ENCODE measurements at places on chromosomes 5 and 9. TPM values are rescaled to one million over a fixed set of nuclear protein-coding genes. Genes with fewer than 3 reads are reported as not detected.

GRCh38 chr5:61779743-61780142 is 447.7 kb downstream of the ZSWIM6 start:
- DNase-seq: no peak

GRCh38 chr5:75358117-75358516 is 21.1 kb downstream of the HMGCR start:
- no peak for DNase-seq

- no peak for DNase-seq
These were observed 4.4 kb upstream of the QSOX2 start for GRCh38 chr9:136249877-136250559.

- no peak for DNase-seq
These were observed 253.0 kb downstream of the MARCHF11 start for GRCh38 chr5:15926586-15926985.

GRCh38 chr5:146540414-146540813 is 24.4 kb upstream of the GPR151 start:
- DNase-seq: no peak

DNA sequence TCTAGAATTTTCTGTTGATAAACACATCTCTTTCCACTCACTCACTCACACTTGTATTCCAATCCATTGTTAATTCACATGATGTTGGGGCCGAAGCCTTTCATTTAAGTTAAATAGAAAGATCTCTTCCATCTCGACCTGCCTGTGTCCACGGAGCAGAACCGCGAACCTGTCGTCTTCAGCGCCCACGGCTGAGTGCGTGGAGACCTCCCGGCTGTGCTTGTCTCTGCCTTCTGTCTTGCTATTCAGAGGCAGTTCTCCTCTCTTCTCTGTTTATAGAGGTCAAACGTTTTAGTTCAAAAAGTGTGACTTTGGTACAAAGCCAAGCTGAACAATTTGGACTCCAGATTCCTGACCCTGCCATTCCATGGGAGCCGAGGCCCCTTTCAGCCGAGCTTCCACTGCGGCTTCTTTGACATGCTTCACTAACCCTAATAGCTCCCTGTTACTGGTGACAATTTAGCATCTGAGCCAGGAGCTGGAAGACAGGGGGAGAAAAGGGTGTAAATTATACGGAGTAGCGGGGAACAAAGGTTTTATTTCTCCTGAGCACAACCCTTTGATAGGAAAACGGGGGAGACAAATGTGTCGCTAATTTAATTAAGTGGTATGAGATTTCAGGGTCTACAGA is 314.4 kb upstream of the IRX4 start:
- no peak for DNase-seq

DNA sequence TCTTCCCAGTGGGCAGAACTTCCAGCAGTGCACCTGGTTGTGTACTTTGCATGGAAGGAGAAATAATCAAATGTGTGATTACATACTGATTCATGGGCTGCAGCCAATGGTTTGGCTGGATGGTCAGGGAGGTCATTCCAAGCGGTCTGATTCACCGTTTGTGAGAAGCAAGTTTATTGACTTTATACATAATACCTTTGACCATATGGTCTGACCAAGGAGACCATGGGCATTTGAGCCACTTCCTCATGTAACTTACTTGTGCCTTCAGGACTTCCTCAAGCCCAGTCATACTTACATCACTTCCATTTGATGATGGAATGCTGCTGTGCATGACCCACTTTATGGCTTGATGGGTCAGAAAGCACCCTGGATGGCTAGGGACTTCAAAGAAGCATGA is 41.1 kb downstream of the DAP start:
- DNase-seq: peak; percentile 90

DNA sequence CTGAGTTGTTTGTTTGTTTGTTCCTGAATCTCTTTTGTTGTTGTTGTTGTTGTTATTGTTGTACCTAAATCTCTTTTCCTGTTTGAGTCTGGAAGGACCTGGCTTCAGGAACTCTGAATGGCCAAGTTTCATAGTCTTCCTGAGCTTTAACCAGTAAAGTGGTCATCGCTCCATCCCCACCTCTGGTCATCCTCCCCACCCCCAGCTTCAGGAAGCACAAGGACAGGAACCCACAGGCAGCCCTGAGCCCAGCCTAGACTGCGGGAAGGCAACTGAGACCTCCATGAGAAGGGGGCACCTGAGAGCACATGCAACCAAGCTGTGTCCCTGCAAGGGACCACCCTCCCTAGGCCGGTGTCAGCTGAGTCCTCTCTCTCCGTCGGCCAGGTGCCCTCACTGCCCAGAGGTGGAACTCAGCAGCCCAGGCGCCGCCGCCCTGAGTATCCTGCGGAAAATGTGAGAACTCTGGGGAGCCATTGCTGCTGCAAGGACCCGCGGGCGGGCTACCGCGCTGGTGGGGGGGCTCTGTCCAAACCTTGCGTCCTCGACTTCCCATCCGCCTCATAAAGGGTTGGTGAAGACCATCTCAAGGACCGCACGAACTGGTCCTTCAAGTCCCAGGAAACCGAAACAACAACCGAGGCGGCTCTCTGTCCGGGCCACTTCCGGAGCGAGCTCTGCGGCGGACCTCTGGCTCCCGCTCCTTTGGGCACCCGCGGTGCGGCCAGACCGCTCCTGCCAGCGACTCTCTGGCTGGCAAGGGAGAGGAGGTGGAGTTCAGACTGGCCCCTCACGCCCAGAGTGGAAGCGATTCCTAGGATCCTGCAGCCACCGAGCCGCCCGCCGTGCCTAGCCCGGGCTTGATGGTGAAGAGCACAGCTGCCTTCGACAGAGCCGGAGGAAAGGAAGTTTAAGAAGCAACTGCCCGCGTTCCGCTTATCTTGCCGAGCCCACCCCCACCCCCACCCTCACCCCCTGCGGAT is 4.2 kb downstream of the BARX1 start:
- DNase-seq: no peak

- DNase-seq: no peak
These were observed 46.3 kb upstream of the CCDC112 start for GRCh38 chr5:115342590-115343377.

GRCh38 chr5:995318-995717 is 13.3 kb upstream of the NKD2 start:
- no peak for DNase-seq

- DNase-seq: no peak
These were observed 1.1 kb downstream of the PRKACG start for GRCh38 chr9:69012696-69013381.

GRCh38 chr5:66993448-66993847 is 203.2 kb downstream of the CD180 start:
- no peak for DNase-seq

NACC2 gene
- 22.4 TPM for total RNA-seq

PANK3 gene
- 44.6 TPM for total RNA-seq

CER1 gene
- not detected for total RNA-seq

TUBB4B gene
- total RNA-seq: 494 TPM

SYK gene
- 32.1 TPM for total RNA-seq

ENTREP1 gene
- 0.30 TPM for total RNA-seq

ITK gene
- total RNA-seq: not detected

PRR16 gene
- 2.8 TPM for total RNA-seq

IL9 gene
- not detected for total RNA-seq

MELK gene
- total RNA-seq: 48.1 TPM

LMX1B gene
- total RNA-seq: not detected

Data from PC-9 (cell line).